ENCODE measurements at places on chromosomes 12 and 14.

DNA sequence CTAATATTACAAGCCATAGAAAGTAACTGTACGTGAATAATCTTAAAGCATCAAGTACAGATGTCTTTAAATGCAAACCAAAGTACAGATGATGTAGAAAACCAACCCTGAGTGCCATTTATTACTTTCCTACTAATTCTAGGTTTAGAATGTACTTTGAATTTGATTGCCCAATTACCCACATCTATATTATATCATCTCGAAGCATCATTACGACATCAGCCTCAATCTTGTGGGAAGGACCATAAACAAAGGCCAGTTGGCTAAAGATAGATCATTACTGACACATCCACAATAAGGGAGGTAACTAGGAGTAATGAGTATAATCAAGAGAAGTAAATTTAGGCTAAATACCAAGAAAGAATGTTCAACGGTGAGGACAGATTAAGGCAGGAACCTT lies 478.9 kb downstream of the BCAT1 start:
- no peak for DNase-seq

DNA sequence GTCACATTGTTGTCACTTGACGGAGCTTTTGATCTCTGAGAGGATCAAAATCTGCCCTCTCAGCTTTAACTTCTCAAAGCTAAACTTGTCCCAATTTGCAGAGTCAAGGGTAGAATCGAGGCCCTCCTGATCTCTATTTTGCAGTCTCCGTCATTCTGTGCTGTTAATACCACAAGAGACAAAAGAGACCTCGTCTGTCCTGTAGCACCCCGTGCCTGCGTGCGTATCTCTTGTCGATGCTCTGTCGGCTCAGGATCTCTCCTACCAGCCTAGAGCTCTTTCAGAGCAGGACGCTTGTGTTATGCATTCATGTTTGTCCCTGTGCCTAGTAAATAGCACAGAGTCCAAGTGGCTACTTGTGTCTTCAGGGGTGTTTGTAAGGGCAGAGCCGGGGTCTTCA lies 5.1 kb downstream of the EVL start:
- DNase-seq, result no peak

GRCh38 chr14:49621114-49621881 lies 699 bp downstream of the MGAT2 start:
- DNase-seq, result peak; percentile 58

DNA sequence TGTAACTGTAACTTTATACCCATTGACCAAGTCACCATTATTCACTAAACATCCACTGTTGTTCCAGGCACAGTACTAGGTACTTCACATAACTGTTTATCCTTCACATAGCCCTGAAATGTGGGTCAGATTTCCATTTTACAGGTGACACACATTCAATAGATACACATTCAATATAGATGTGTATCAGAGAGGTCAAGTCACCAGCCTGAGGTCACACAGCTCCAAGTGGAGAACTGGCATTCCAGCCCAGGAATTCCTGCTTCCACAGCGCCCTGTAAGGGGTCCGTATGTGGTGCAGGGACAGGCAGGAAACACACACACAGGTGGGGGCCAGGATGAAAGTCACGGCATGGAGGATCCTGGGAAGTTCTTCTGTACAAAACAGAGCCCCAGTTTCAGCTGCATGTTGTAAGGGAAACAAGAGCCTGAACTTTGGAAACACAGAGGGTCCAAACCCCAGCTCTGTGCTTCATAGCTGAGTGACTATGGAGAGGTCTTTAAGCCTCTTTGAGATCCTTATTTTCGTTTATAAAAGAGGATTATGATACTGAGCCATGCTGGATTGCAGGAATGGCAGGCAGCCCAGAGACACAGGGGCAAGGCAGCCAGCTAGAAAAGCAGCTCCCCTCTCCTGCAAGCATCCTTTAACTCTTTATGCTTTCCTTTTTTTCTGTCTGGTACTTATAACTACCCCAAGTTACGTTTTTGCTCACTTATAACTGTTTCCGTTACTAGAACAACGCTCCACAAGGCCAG lies 50.3 kb upstream of the DICER1 start:
- no peak for DNase-seq

DNA sequence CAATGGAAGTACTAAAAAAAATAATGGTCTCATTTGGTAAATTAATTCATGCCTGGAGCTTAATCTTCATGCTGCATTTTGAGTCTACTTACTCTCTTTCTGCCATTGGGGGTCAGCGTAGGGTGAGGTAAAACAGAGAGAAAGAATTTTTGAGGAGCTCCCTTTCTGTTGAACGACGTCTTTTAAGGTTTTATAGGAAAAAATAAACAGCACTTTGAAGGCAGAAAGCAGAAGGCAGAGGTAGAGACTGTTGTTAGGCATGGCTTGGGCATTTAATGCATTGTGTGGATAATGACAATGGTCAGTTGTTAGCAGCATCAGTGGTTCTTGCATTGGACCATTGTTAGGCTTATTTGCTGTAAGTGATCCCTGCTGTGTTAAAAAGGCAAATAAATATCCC lies 557.2 kb upstream of the STXBP6 start:
- no peak for DNase-seq

GRCh38 chr12:47509398-47509851 lies 196.4 kb downstream of the RPAP3 start:
- no peak for DNase-seq

GRCh38 chr14:22668417-22668816 lies 24.3 kb upstream of the OR6J1 start:
- DNase-seq, result no peak

DNA sequence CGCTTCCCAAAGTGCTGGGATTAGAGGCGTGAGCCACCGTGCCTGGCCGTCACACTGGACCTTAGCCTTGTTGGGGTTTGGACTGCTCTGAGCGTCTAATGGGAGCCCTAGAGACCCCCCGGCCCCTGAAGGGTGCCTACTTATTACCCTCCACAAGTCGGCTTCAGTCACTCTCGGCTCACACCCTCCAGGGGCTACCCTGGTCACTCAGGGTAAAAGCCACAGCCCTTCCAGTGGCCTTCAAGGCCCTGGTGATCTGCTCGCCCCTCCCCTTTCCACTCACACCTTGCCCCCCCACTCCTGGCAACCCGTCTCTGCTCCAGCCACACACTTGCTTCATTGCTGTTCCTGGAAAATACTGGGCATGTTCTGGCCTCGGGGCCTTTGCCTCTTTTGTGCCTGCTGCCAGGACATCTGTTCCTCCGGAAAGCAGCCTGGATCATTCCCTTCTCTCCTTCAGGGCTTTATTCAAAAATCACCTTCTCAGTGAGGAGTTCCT lies 3.6 kb upstream of the MORN3 start:
- DNase-seq, result no peak

- no peak for DNase-seq
Observed at GRCh38 chr12:29148596-29148910, 525 bp upstream of the FAR2 start.

DNA sequence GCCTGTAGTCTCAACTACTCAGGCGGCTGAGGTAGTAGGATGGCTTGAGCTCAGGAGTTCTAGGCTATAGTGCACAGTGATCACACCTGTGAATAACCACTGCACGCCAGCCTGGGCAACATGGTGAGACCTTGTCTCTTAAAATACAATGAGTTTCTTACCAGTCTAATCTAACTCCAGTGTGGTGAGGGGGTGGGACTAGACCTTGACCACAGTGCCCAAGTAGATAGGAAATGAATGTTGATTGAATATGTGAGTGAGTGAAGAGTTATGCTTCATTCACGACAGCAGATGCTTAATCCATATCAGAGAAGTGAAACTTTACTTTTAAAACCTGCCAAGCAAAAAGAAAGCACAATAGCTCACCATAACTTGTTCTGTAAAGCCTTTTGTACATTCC lies 11.2 kb upstream of the AK7 start:
- no peak for DNase-seq

- DNase-seq, result no peak
Observed at GRCh38 chr12:48972213-48972951, 847 bp upstream of the WNT10B start.

Measured in SW 1271 (cell line).